ENCODE measurements at places on chromosomes 5 and 9.

DNA sequence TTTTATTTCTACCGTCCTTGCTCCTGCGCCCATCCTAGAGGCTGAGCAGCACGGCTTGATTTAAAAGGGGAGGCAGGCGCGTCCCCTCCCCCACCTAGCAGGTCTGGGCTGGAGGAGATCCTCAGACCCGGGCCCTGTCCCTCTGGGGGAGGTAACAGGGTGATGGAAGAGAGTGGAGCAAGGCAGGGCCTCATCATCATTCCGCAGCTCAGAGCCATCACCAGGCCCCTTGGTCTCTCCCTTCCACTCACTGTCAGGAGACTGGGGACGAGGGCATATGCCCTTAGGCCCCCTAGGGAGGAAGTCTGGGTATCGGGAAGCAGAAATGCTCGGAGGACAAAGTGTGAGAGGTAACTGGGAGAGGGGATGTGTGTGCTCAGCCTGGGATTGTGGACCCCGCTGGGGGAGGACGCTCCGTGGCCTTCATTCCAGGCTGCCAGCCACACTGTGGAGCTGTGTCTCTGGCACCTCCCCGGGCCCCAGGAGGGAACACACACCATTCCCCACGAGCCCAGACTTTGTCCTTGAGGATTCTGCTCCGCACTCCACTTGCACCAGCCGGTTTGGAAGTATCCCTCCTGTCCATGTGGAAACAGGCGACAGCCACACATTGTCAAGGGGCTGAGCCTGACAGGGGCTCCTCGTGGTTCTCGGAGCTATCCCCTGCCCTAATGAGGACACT, 761 bp downstream of the REEP2 start:
- no peak for DNase-seq

DNA sequence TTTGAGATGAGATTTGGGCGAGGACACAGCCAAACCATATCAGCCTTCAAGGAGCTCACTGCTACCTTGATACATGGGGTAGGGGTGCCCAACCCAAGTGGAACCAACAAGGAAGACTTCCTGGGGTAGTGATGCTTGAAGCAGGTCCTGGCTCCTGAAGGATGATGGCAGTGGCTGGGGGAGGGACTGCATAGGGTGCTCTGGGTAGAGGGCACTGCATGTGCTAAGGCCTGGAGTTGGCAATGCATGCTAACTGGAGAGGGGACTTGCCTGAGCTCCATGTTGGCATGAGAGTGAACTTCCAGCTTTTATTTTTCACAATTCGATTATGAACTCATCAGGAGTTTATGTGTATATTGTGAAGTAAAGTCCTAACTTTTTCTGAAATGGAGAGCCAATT, 58.6 kb upstream of the FRRS1L start:
- DNase-seq: no peak

GRCh38 chr5:102226321-102226720, 69.8 kb downstream of the SLCO4C1 start:
- DNase-seq: no peak

GRCh38 chr5:162272417-162272816, 204.8 kb downstream of the GABRG2 start:
- no peak for DNase-seq

GRCh38 chr9:9598723-9599122, 1014.1 kb downstream of the PTPRD start:
- no peak for DNase-seq

DNA sequence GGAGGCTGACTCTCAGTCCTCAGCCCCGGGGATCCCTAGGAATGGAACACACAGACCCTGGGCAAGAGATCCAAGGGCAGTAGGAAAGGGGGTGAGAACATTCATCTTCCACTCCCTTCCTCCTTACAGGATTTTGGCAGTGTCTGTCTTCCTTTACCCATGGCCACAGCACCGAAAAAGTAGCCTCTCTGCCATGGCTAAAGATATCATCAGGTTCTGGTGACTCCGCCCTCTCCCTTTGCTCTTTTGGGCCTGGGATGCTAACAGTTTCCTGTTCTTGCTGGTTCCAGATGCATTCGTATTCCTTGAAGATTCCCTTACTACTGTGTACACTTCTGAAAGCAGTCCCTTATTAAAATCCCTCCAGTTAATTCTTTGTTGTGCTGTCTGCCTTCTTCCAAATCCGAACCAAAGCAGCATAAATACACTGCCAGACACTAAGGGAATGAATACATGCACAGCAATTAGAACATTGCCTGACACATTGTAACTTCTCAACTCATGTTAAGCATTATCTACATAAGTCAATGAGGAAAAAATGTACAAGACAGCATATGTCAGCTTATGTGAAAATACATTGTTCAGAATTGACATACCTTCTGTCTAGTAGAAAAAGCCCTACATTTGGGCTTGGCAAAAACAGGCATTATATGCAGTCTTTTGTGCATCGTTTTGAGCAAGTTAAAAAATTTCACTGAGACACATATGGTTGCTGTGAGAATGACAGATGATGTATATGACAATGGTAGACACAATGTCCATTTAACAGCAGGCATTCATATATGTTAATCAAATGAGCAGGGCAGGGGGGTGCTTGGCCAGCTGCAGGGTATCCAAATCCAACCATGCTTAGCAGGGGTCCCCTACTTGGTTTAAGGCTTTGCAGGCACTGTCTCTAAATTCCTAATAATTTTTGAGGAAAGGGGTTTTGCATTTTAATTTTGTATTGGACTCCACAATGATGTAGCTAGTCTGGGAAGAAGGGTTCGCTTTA, 58.8 kb upstream of the RAI14 start:
- no peak for DNase-seq

DNA sequence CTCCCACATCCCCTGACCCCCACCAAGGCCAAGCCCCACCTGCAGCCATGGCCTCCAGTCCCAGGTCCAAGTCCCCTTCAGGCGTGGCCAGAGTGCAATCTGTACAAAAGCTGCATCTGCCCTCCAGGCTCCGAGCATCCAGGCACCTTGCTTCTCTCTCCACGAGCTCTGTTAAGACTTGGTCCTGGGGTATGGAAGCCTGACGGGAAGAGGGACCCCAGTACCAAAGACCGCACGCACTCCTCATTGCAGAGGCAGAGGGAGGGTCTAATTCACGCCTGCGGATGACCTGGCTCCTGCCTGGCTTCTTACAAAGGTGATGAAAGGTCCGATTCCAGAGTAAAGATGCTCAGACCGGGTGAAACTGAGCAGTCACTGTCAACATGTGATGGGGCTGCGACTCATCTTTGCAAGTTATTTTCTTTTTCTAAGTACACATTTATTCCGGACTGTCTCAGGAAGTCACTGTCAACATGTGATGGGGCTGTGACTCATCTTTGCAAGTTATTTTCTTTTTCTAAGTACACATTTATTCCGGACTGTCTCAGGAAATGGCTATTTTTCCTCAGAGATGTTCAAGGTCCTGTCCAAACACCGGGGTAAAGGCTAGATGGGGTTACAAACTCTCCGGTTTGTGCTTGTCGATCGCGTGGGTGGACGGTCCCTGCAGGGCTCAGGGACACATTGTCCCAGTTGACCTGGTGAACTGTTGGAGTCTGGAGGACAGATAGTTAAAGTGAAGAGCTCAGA, 252.0 kb upstream of the IRX4 start:
- DNase-seq: no peak

DNA sequence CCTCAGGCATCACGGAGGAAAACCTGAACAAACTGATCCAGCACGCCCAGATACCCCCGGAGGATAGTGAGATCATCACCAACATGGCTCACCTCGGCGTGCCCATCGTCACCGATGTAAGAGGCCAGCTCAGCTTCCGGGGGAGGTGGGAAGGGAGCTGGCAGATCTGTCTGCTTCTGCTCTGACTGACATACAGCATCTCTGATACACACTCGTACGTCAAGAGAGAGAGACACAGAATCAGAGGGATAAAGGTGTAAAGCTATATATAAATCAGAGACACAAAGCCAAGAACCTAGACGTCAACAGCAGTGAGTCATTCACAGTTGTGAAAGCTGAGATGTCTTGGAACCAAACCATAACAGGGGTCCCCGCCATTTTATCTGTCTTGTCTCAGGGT, 30.1 kb upstream of the CFAP157 start:
- DNase-seq: no peak

DNA sequence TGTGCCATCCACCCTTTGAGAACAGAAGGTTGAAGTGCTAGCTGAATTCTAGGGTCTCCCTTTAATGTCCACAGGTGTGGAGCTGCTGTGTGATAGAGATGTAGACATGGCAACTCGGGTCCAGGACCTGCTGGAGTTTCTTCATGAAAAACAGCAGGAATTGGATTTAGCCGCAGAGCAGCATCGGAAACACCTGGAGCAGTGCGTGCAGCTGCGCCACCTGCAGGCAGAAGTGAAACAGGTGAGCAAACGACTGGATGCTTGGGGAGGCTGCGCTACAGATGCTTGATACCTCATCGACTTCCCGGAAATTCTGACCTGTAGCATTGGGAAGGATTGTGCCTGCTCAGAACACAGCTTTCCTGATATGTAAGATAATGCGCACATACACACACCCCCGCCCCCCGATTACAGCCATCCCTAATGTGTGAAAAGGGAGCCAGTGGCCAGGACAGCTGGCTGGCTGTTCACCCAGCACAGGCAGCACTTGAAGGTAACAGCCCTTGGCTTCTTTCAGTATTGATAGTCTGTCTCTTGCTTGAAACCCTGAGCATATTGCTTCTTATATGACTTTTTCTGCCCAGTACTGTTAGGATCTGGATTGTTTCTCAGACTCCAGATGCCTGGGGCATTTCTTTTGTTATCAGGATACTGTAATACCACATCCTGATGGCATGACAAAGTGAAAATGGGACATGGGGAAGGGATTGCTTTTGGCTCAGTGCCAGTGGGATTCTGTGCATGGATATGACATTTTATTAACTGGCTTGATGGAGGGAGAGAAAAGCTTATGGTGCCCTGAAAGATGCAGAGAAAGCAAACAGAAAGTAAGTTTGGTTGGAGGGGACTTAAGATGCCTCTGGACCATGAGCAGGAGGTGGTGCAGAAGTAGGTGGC, 216.8 kb upstream of the OTULINL start:
- DNase-seq: no peak

DNA sequence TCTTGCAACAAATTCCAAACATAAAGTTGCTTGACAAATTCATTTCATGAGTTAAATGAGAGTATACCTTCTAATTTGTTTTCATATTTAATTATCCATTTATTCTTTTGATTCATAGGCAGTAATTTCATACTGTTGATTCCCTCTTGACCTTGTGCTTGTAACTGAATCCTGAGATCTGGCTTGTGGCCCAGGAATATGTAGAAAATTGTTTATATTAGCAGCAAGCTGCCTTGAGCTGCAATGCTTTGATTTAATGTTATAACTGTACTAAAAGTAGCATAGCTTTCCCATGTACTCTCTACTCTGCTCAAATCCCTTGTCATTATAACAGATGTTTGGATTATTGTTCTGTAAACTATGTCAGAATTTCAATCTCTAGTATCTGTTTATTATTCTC, 780.7 kb downstream of the NR2F1-AS1 start:
- no peak for DNase-seq

- DNase-seq: no peak
Measured at GRCh38 chr5:91271999-91272398, 111.1 kb downstream of the ARRDC3 start.

DNA sequence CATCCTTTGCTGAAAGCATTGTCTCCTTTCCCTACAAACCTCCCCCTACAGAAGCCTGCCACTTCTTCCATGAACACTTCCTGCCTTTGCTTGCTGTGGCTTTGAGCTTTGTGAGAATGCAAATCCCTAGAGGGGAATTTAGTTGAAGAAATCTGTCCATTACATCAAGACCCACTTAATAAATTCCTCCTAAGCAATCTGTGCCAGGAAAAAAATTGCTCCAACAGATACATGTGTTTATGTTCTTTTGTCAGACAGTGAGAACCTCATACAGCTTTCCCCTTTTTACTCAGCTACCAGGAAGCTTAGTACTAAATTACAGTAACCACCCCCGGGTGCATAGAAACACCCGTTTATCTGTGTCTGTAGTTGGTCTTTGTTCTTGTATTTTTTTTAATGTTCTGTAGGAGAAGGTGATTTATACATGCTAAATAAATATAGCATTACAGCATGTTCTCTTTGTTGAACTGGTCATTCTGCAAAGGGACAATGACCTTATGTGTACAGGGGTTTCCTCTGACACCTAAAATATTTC, 43.9 kb downstream of the SH3TC2 start:
- DNase-seq: no peak

GRCh38 chr5:92525131-92525530, 1055.9 kb downstream of the NR2F1-AS1 start:
- DNase-seq: no peak

DNA sequence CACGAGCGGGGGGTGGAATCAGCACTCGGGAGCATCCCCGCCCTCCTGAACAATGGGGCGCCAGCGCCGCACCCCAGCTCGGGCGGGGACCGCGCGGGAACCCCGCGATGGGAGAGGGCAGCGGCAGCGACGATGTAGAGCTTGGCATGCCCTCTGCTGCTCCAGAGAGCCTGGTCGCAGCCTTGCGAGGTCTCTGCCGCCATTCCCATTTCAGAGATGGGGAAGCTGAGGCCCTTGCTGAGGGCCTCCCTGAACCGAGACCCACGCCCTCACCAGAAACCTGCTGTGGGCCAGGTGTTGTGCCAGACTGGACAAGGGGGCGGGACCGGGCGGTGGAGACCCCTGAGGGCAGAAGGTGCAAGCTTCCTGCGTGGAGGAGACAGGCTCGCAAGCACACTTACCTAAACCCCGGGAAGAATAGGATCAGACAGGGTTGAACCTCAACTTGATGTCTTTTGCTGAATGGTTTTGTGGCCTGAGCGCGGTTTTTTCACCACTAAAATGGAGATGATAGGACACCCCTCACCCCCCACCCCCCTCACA, 647 bp upstream of the MEGF9 start:
- no peak for DNase-seq

GRCh38 chr9:111854799-111855198, 41.8 kb upstream of the UGCG start:
- DNase-seq: no peak

DNA sequence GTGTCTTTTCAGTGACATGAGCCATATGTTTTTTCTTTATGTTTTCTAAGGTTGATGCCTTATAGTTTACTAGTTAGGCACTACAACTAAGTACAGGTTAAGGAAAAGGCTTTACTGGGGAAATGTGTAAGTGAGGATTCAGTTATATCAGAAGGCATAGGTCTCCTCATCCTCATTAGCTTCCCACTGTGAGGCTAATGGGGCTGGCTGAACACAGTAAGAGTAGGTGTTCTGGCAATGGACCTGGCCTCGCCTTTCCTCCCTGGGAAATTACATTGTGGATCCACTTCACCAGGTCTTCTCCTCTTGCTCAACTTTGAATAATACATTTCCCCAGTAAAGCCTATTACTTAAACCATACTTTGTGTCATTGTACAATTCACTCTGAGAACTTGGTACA, 225.5 kb downstream of the PTPRD start:
- DNase-seq: no peak

- DNase-seq: no peak
Measured at GRCh38 chr9:97388721-97389238, 23.1 kb upstream of the TDRD7 start.

DNA sequence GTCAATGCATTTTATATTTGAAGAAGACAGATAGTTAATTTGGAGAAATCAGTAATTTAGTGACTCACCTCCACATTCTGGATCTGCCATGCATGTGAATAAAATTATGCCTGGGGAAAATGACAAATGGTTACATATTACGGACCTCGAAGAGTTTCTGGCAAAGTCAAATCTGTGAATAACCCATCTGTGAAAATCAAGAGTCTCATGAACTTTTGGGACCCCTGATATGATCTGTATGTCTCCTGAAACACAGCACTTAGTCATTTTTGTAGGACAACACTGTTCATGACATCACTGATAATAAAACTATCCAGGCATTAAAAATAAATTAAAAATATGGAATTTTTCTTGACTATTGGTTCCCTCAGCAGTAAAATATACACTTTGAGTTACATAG, 584.5 kb downstream of the TLE4 start:
- no peak for DNase-seq

Data from activated CD4-positive, alpha-beta T cell treated with anti-CD3 and anti-CD28 coated beads for 1 hour (primary cell).